Activated T-cell treated with anti-CD3 and anti-CD28 coated beads for 48 hours (primary cell): ENCODE measurements at places on chromosomes 13 and 19.

DNA sequence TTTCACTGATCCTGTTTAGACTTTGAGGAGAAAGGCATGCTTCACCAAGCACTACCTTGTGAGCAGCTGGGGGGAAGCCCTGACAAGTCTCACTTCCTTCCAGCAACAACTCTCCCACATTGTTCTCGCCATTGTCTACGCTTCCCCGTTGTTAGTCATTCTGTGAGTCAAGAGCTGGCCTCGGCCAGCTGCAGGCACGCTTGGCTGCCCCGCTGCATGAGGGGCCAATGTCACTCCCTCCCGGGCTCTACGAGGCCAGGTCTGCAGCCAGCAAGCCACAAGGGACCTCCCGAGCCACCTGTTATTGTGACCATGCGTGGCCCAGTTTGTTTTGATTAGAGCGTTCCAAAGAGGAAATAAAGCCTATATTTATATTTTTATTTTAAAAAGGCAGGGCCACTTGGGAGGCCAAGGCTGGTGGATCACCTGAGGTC lies 220.9 kb downstream of the FOXO1 start:
- no peak for DNase-seq

DNA sequence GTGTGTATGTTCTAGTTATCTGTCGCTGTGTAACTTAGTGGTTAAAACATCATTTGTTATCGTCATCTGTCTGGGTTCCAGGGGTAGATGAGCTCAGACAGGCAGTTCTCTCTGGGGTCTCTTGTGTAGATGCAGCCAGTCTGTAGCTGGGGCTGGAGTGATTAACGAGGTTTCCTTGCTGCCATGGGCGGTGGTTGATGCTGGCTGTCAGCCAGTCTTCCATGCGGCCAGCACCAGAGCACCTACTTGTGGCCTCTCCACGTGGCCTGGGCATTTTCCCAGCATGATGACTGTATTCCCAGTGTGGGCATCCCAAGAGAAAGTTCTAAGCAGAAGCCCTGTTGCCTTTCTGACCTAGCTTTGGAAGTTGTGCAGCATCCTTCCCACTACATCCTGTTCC lies 10.7 kb downstream of the ERCC5 start:
- no peak for DNase-seq

GRCh38 chr13:46552303-46552682 lies 677 bp upstream of the LRCH1 start:
- no peak for DNase-seq

- no peak for DNase-seq
These were observed 95.2 kb downstream of the LRCH1 start for GRCh38 chr13:46648166-46648607.

DNA sequence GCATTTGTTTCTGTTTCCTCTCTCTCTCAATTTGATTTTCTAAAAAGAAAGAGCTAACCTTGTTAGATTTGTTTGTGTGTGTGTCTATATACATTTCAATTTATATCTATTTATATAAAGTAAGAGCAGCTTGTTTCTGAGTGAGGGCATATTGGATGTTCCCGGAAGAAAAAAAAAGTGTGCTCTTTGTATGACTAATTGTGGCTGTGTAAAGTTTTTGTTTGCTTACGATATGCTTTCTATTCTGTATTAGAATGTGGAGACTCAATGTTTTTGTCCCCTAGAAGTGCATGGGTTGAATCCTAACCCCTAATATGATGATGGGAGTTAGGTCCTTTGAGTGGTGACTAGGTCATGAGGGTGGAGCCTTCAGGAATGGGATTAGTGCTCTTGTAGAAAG lies 66.6 kb upstream of the C1QTNF9B start:
- no peak for DNase-seq

- no peak for DNase-seq
These were observed 25.3 kb downstream of the MED4 start for GRCh38 chr13:48069573-48069972.
